ENCODE measurements at places on chromosomes 7 and 10.

DNA sequence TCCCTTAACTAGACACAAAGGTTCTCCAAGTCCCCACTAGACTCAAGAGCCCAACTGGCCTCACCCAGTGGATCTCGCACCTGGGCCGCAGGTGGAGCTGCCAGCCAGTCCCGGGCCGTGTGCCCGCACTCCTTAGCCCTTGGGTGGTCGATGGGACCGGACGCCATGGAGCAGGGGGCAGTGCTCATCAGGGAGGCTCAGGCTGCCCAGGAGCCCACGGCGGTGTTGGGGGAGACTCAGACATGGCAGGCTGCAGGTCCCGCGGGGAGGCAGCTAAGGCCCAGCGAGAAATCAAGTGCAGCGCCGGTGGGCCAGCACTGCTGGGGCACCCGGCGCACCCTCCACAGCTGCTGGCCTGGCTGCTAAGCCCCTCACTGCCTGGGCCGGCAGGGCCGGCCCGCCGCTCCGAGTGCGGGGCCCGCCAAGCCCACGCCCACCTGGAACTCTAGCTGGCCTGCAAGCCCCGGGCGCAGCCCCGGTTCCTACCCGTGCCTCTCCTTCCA, 130.5 kb downstream of the RALA start:
- DNase-seq, result no peak

GRCh38 chr7:956031-956430, 1.6 kb upstream of the ADAP1 start:
- DNase-seq, result no peak

- DNase-seq, result no peak
Observed at GRCh38 chr7:18140943-18141342, 113.3 kb upstream of the PRPS1L1 start.

DNA sequence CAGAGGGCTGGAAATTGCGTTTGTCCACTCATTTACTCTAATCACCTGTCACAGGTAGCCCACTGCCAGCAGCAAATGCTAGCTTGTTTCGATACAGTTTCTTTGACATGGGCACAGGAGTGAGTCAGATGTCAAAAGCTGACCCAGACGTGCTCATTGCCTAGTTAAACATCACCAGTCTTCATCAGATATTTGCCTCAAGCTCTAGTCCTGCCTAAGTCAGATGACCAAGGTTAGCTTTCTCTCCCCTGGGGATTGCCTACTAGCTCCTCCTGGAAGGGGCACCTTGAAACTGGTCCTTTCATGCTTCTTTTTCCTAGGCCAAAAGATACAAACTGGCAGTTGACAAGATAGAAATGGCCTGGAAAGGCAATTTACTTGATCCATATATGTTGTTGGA, 35.2 kb downstream of the GPAM start:
- DNase-seq, result no peak

DNA sequence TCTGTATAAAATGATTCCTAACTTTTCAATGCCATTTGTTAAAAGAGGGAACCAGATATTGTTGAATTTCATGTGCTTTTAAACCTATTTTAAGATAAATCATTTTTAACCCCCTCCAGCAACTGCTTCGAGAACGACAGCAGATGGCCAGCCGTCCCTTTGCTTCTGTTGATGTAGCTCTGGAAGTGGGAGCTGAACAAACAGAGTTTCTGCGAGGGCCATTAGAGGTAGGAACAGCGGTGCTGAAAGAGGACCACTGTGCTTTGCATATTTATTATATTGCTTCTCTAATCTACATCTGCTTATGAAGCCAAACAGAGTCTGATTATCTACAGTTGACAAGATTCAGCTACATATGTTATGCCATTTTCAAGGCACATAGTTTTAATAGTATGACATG, 545.9 kb downstream of the GFRA1 start:
- no peak for DNase-seq

DNA sequence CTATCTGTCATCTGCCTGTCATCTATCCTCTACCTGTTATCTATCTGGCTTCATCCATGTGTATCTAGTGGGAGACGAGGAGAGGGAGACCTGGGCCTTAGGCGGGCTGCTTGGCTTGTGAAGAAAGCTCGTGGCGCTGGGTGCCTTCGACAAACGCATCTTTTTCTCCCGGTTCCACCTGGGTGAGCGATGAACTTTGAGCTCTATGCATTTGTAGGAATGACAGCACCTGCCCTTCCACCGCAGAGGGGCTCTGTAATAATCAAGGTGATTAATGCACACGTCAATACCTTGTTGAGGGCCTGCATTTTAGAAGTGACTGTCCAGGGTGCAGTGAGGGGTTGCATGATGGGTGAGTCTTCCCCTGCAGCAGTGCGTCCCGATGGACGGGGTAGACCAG, 2.6 kb upstream of the VIPR2 start:
- no peak for DNase-seq

GRCh38 chr7:112023282-112023681, 182.9 kb downstream of the DOCK4 start:
- no peak for DNase-seq

GRCh38 chr10:75971402-75972211, 540.2 kb downstream of the LRMDA start:
- no peak for DNase-seq

Data from stimulated activated CD4-positive, alpha-beta T cell treated with anti-CD3 and anti-CD28 coated beads, TNF-alpha, amount 100 ng/mL, for 48 hours (primary cell).